ENCODE measurements at places on chromosomes 5 and 9. TPM values are rescaled to one million over a fixed set of nuclear protein-coding genes. Genes with fewer than 3 reads are reported as not detected.
A peak's percentile ranks its signal among the peaks of the same experiment; 100 is the strongest.

DNA sequence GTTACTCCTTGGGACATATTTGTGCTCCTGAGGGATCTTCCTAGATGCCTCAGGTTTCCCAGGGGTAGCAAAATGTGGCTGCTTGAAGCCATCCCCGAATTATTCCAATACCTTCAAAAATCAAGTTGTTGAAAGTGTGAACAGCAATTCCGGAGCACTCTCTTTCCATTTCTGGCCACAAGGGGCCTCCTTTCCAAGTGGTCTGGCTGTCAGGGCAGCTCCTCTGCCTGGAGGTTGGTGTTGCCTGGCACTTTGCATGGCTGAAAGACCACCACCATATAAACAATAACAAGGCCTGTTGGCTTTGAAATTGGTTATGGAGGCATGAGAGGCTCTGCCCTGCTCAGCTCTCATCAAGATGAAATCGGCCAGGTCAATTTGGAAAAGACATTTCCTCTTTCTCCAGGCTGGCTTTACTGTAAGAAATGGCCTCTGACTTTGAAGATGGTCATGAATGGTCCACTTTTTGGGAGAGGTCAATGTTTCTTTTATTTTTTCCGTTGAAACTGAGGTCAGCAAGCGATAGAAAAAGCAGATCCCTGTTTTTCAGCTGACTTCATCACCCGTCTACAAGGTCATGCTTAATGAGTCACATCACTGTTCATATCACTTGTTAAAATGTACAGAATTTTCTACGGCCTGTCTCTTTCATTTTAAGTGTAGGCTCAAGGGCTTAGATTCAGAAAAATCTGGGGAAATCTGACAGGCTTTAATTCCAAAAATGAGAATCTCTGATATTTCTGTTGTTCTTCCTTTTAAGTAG lies 481.1 kb upstream of the ZNF608 start:
- no peak for DNase-seq

DNA sequence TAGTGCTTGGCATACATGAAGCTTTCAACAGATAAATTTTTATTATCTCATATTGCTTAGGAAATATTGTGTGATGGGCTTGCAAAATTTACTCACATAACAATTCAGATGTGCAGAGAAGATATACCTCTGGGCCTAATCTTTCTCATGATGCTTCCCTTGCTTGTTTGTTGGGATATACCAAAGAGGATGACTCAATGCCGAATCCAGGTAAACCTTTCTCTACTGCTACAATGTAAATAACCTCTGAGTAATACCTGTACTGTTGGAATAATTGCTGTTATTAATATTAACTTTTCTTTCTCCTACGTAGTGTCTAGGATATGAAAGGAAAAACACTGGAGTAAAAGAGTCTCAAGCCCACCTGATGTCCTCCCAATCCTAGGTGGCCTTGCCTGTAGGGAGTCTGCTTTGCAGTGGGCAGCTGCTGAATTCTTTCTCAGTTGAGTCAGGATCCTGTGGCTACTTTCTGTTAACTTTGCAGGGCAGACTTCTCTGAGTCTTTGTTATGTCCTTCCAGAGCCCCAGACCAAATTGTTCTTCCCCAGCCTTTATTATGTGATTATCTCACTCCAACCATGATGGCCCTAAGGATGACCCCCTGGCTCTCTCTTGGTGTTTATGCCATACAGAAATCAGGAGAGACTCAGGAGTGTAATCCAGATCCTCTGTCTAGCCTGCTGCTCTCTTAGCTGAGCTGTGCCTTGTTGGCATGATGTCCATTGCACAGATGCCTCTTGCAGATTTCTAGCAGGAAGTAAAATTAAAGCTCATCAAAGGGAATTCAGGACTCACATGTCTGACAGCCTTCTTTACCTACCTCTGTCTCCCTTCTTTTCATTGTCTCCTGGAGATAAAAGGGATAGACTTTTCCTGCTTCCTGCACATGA lies 208.1 kb downstream of the SNX18 start:
- no peak for DNase-seq

DNA sequence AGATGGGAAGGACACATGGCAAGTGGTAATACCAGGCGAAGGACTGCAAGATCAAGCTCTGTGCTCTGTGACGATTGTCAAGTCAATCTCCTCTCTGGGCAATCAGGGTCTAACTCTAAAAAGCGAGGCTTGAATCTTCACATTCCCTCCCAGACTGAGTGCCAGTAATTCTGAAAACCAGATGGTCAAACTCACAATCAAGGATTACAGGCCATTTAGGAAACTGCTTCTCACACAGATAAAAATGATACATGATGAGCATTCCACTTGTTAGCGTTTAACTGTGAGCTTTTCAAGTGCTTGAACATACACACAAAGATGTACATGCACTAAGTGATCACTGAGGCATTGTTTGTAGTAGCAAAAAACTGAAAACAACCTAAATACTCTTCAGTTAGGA lies 210.1 kb downstream of the TRIM32 start:
- DNase-seq: no peak

GRCh38 chr5:124194282-124194681 lies 552.2 kb downstream of the ZNF608 start:
- no peak for DNase-seq

GRCh38 chr5:151016700-151017099 lies 3.7 kb upstream of the GPX3 start:
- no peak for DNase-seq

- DNase-seq: no peak
These were observed 9.5 kb downstream of the MTRR start for GRCh38 chr5:7878381-7878873.

GRCh38 chr9:38074441-38074961 lies 5.5 kb upstream of the SHB start:
- no peak for DNase-seq

GRCh38 chr5:98774192-98775033 lies 950 bp downstream of the RGMB start:
- DNase-seq: peak; percentile 66

GRCh38 chr9:97478301-97478981 lies 23.0 kb upstream of the TMOD1 start:
- DNase-seq: no peak

DNA sequence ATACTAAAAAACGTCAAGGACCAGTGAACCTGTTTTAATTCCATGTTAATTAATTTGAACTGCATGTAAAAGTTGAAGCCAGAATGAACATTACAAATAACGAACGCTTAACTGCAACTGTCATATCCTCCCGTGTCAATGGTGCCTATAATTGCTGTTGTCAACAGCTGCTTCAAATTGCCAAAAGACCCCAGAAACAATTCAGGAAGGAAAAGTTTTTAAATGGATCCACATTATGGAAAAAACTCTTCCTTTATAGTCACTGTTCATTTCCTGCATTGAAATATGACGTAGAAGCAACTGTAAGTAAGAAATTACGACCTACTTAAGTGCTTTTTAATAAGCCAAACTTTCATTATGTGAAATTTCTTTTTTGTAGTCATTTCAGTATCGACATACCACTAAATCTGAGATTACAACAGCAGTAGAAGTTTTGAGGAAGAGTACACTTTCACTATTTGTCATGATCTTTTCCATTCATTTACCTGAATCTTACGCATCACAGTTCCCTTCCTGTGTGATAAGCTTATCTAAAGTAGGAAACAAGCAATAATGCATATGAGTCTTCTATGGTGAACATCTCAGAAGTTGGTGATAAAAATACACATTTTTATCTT lies 37.8 kb downstream of the MEF2C start:
- no peak for DNase-seq

DNA sequence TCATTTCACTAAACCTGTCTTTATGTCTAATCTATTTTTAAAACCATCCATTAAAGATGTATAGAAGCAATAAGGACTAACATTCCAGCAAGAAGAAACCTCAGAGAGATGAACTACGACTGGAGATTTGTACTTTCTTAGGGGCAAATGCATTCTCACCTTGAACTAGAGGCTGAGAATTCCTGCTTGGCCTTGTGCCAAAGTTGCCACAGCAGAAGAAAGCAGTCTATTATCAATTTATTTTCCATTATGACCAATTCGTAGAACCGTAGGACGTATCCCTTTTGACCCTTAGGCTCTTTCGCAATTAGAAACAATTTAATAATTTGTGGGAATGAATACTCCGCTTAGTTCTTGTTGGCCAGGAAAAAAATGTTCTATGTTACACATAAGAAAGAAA lies 1647.4 kb upstream of the CDH9 start:
- no peak for DNase-seq

The PHPT1 gene
- total RNA-seq: 189 TPM

The HMCN2 gene
- total RNA-seq: 6.0 TPM

The NR5A1 gene
- not detected for total RNA-seq

The SHC3 gene
- total RNA-seq: 1.5 TPM

The C9orf153 gene
- 0.41 TPM for total RNA-seq
